SW 1271 (cell line): ENCODE measurements at places on chromosomes 5 and 9.

DNA sequence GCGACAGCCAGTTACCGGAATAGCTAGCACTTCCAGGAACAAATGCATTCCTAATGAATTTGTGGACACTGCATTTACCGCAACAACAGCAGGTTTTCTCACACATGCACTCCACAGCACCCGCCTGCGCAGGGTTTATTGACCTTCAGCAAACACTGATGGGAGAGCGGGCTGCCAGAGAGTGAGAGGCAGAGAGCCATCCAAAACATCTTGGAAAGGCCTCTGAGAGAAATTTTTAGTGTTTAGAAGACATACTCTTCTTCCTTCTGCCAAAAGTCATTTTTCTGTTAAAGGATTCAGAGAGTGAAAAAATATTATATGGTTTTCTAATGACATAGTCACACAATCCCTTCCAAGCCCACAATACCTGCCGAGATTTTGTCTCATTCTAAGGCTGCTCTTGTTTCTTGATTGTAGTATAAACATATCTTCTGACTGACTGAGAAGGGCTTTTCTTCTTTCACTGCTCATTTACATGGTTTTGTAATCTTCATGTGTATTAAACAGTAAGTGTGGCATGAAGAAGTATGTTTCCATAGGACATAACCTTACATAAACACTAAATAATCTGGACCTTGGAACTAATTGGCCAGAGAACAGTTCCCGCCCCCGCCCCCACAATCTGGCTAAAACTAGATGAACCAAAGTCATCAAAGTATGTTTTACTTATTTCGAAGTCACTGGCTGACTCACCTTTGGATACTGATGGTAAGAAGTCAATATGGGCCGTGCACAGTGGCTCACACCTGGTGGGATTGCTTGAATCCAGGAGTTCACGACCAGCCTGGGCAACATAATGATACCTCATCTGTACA, 432.5 kb upstream of the MEF2C start:
- DNase-seq = no peak

GRCh38 chr9:114035221-114035844, 42.8 kb downstream of the AMBP start:
- no peak for DNase-seq

DNA sequence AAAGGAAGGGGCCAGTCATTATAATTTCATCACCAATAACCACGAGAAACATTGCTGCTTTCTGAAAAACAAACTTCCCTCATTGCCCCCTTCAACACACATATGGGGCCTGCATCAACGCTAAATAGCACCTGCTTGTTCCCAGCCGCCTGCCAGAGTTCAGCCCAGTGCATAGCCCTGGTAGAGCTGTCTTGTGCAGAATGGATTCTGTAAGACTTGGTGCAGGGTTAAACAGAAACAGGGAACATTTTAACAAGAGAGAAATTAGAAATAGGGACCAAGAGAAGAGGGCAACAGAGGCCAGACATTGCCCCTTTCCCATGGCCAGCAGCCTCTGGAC, 56.7 kb downstream of the UBE2QL1 start:
- DNase-seq = no peak

DNA sequence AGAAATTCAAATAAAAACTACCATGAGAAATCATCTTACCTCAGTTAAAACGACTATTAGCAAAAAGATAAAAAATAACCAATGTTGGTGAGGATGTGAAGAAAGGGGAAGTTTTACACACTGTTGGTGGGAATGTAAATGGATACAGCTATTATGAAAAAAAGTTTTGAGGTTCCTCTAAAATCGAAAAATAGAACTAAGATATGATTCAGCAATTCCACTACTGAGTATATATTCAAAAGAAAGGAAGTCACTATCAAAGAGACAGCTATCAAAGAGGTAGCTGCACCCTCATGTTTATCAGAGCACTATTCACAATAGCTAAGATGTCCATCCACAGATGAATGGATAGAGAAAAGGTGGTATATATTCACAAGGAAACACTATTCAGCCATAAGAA, 1888.4 kb downstream of the MAT2B start:
- DNase-seq = no peak

DNA sequence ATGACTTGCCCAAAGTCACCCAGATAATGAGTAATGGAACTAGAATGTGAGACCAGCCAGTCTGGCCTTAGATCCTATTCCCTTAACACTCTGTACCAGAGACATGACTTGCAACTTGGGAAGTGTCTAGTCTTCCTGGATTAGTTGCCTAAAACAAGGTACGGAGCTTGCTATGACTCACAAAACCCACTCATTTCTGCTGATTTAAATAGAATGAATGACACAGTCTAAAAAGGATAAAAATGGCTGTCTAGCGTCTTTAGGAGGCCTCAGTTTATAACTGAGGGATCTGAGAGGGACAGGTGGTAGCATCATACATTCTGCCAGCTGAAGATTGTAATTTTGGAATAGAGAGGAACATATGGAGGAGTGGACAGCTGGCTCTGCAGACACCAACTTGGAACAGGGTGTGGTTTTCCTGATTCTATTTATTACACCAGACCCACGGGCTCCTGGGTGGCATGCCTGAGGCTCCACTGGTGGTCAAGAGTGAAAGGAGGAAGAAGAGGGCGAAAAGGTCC, 62.7 kb downstream of the ABLIM3 start:
- no peak for DNase-seq

DNA sequence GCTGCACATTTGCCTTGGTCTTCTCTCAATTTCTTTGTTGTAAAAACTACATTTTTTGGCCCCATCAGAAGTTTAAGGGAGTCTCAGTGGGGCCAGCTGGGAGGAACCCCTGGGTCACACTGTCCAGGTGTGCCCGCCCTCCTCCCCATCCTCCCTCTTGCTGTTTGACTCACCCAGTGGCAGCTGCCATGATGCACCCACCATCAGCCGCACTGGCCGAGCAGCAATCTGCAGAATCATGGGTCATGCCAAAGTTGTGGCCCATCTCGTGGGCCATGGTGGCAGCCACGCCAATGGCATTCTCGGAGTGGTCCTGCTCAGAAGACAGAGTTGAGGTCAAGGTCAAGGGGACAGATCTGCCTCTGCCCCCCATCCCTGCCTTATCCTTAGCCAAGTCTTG, 45.5 kb downstream of the NIPAL4 start:
- DNase-seq = no peak

GRCh38 chr9:6048039-6048438, 32.6 kb upstream of the RANBP6 start:
- no peak for DNase-seq

GRCh38 chr9:31067418-31067817, 1317.0 kb upstream of the ACO1 start:
- no peak for DNase-seq

DNA sequence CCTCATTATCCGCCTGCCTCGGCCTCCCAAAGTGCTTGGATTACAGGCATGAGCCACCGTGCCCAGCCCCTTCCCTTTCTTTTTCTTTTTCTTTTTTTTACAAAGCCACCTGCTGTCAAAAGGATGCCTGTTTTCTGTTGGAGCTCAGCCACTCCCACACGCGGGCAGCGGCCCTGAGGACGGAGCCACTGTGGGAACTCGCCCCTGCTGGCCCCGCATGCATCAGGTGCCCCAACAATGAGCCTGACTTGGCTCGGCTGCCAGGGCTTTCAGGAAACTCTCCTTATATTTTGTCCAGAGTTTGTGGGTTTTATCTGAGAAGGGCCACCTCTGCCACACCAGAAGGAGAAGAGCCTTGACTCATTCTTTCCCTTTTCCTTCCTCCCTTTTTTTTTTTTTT, 37.1 kb upstream of the LRRC14B start:
- DNase-seq = no peak

DNA sequence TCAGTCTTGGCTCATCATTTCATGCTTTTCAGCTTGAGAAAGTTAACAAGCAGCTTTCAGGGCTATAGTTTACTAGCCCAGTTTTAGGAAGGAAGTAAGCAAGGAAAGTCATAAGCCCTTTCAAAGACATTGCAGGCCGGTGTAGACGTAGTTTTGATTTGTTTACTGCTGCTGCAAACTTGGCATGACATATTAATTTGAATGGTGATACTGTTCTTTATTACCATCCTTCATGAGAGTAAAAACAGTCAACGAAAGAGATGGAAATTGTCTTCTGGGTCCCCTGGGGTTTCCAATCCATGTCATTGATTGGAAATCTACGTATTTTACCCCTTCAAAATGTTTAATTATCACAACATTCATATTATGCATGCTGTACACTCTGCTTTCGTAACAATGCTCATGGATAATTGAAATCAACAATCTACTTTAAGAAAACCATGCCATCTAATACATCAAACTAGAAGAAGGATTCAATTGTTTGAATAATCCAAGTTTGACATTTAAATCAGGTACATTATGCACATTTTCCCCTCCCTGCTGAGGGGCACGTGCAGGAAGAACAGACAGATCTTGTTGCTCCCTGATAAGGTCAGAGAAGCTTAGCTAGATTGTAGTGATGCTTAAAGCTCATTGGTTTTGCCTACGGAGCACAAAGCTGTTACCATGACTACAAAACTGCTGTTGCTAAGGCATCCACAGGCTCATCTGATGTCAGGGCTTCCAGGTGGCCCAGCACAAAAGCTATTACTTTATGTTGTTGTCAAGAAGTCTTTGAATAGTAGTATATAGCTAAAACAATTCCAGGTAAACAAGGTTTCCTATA, 139.9 kb upstream of the PRLR start:
- no peak for DNase-seq

DNA sequence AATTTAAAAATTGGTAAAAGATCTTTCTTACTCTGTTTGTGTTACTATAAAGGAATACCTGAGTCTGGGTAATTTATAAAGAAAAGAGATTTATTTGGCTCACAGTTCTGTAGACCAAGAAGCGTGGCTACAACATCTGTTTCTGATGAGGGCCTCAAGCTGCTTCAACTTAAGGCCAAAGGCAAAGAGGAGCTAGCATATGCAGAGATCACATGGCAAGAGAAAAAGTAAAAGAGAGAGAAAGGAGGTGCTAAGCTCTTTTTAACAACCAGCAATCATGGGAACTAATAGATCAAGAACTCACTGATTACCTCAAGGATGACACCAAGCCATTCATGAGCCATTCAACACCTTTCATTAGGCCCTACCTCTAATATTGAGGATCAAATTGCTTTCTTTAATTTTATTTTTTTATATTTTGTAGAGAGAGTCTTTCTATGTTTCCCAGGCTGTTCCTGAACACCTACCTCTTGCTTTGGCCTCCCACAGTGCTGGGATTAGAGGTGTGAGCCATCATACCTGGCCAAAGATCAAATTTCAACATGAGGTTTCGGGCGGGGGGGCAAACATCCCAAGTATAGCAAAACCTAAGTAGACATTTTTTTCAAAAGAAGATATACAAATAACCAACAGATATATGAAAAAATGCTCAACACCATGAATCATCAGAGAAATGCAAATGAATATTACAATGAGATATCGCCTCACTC, 16.0 kb upstream of the SHC3 start:
- no peak for DNase-seq

DNA sequence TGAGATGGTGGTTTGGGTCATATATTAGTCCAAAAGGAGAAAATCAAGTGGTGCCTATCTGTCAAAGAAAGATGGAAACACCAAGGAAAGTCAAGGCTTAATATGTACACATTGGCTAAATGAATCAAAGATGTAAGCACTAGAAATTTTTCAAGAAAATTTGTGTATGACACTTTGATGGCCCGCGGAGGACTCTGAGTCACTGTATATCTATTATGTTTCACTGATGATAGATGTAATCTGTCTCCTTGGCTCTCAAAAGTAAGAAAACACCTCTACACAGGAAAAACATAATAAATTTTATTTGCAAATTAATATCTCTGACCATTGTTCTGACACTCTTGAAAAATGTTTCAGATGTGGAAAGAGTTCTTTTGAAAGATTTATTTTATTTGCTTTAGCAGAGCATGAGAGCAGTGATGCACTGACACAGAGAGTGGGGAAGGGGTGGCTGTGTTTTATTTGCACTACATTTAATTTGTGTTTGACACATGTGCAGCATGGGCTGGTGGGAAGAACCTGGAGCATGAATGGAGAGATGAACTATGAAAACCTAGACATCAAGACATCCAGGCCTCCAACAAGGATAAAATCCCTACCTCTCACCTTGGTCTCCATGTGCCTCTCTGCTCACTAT, 180.8 kb upstream of the GAS1 start:
- DNase-seq = no peak

DNA sequence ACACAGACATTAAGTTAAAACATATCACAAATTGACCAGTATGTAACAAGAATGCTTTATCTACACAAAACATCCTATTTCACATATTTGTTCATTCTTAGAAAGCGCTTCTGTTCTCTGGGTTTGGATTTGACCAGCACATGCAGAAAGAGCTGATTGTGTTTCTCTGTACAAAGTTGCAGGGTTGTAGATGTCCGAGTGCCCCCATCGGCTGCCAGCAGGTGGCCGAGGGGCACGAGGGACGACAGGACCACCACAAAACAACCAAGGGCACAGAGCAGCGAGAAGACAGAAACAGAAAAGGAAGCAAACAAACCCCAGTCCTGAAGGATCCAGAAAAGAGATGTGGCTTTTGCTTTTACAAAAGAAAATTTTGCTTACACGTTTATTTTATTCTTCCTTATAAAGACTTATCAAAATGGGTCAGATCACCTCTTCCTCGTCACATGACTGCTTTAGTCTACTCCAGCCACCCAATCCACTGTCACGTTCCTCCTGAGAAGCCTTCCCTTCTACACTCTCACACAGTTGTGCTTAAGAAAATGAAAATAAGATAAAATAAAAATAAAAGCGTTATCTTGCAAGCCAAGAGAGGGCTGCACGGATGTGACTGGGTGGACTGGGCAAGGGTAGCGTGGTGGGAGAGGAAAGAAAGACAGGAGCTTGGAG, 9.5 kb downstream of the OTP start:
- peak; percentile 43 for DNase-seq

DNA sequence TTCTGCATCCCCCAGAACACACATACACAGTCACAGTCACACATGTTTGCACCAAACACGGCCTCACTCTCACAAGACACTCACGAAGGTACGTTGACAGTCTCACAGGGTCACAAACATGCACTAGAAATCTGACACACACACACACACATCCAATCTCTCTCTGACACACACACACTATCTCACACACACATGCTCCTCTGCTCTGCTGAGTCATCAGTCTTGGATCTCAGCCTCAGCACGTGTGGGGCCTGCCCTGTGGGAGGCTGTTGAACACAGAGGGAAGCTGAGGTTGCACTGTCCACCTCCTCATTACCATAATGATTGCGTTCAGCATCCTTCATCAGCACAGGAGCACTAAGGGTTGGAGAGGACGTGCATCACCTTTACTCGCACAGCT, 188.8 kb downstream of the MTRR start:
- DNase-seq = no peak

GRCh38 chr9:84319632-84320031, 20.9 kb downstream of the SLC28A3 start:
- DNase-seq = no peak
